ENCODE measurements at places on chromosomes 3 and 15.

GRCh38 chr3:179769411-179770247, 116.8 kb downstream of the USP13 start:
- DNase-seq, result no peak

DNA sequence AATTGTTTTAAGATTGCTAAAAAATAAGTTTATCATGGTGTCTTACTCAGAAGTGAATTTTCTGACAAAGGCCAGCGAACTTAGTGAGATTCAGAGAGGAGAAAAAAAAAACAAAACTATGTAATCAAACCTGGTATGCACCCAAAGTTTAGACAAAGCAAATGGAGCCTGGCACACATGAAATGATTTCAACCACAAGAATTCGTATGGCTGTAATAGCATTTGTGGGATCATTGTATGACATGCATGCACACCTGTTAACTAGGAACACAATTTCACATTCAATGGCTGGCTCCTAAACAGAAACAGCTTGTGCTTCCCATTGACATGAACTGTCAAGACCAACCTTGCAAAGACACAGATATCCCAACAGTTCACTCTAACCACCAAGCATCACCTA, 94.6 kb downstream of the ZIC4 start:
- no peak for DNase-seq

DNA sequence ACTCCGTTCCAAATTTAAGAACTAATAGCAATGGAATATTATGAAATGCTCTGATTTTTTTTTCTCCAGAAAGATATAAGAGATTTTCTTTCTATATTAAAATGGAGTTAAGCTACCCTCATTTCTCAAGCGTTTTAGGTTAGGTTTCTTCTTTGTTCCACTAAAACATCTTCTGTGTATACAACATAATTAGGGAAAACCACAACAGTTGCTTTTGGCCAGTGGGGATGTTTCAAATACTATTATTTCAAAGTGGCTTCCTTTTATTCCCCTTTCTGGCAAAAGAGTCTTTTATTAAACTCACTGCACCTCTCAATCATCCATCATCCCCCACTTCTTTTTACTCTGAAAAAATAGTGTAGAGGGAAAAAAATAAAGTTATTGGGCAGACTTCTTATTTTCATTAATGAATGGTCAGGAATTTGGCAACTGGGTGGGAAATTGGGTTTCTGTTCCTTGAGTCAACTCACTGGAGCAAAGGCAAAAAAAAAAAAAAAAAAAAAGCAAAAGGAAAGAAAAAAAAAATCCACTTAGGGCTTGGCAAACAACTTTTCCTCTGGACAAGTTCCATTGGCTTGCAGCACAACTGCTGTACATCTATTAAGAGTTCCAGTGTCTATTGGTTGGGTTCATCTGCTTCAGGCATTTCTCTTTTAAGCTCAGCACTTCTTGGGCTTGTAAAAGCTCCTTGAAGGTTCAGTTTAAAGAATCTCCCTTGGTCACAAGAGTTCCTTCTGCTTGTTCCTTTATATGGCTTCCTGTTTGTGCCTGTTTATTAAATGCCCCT, 963.4 kb downstream of the ROBO1 start:
- no peak for DNase-seq

DNA sequence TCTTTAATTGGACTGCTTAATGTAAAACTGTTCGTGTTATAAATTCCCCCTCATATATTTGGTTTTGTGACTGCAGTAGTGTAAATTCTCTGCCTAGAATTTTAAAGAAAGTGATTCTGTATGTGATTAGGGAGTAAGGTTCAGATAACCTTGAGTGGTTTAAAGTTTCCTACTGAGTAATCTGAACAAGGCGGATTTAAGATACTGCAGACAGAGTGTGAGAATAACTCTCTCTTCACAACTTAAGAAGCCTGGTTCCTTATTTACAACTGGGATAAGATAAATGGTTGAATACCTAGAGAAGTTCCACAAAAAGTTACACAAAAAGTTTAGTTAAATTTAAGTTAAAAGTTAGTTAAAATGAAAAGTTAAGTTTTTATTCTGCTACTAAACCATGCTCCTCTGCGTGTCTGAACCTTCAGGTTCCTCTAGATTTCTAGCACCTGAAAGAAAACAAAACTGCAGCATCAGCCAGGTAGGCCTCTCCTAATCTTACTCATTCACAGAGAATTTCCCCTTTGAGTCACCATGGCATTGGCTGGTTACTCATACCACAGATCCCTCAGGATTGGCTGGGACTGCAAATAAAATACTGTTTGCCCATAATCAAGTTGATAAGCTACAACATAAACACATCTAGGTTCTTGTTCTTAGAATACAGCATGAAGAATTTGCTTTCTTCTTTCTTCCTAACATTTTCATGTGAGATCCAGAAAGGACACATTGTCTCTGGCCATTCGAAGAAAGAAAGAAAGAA, at the start of gene ARL14:
Gene ARL14, plus strand, starts transcription at position 614 of the 757 bp plus-strand sequence. CDS start 187 bp downstream, outside the sequence.
- DNase-seq, result no peak

GRCh38 chr3:76410762-76411281, 625.5 kb upstream of the ZNF717 start:
- no peak for DNase-seq

DNA sequence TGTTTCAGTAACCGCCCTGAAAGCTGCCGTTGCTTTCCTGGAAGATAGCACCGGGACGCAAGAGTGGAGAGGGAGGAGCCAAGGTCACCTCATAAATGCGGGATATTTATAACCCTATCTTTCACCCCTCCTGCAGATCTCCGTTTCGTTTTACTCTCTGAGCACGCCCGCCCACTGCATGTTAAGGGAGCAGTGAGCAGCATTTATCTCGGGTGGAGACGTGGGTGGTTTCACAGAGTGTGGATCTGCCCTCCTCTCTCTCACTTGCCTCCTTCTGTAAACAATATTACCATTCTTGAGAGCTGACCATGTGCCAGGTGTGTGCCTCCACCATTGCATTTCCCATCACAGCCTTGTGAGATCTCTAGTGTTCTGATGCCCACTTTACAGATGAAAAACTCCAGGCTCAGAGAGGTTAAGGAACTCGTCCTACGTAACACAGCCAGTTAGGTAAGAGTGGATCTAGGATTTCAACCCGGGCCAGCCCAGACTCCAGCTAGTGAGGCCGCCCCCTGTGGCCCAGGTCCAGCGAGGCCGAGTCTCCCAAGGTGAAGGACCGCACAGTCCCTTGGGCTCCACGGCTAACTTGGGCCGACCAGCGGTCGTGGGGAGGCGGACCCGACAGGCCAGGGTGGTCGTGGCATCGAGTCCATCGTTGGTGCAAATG, 16.9 kb upstream of the SEMA4B start:
- DNase-seq, result no peak
